ENCODE measurements at places on chromosomes 6 and 20. TPM values are rescaled to one million over a fixed set of nuclear protein-coding genes. Genes with fewer than 3 reads are reported as not detected.
A peak's percentile ranks its signal among the peaks of the same experiment; 100 is the strongest.

The BMP6 gene
- total RNA-seq = 0.07 TPM

The OXT gene
- total RNA-seq = not detected

The ARMC2 gene
- 1.7 TPM for total RNA-seq

The EPHA7 gene
- not detected for total RNA-seq

The PDYN gene
- not detected for total RNA-seq

The XKR7 gene
- total RNA-seq = not detected

The SLC17A9 gene
- total RNA-seq = not detected

The PACSIN1 gene
- total RNA-seq = 0.31 TPM

The LY6G6F gene
- not detected for total RNA-seq

The VTA1 gene
- 124 TPM for total RNA-seq

GRCh38 chr6:25341923-25342619 is 62.9 kb downstream of the CARMIL1 start:
- no peak for DNase-seq

- no peak for DNase-seq
Measured at GRCh38 chr20:63317601-63318291, 24.8 kb downstream of the COL20A1 start.

DNA sequence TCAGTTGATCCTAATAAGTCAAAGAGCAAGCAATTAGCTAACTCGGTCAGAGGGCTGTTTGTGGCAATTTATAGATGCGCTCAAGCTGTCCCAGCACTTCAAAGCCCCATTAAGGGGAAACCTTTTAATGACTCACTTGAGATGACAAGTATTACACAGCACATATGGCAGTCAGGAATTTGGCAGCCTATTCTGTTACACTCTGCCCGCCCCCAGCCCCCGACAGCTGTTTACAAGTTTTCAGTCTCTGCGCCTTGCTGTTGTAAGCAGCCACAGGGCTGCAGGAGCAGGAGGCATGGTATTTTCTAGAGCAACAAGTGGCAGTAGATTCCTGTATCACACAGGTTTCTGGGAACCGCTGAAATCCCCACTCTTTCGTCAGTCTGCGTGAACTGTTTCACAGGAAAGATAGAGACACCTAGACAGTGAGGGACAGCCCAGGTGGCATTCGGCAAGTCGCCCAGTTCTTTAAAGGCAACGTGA is 263.0 kb downstream of the FOXC1 start:
- peak; percentile 66 for DNase-seq

- no peak for DNase-seq
Measured at GRCh38 chr6:12185081-12185673, 105.0 kb upstream of the EDN1 start.

DNA sequence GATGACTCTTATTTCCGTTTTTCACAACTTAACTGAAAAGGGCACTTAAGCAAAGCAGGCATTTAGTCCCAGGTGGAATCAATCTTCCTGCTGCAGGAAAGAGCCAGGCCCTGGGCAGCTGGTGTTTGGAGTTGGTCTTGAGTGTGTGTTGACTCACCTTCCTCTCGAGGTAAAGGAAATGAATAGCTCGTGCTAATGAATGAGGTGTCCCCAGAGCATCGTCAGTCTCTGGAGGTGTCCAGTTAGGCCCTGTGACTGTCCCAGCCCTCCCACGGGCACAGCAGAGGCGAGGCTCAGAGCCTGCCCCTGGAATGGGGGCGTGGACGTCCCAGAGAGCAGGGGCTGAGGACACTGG is 277.7 kb downstream of the NRN1 start:
- DNase-seq = peak; percentile 81

- DNase-seq = no peak
Measured at GRCh38 chr6:151901009-151901411, 93.5 kb downstream of the ESR1 start.

DNA sequence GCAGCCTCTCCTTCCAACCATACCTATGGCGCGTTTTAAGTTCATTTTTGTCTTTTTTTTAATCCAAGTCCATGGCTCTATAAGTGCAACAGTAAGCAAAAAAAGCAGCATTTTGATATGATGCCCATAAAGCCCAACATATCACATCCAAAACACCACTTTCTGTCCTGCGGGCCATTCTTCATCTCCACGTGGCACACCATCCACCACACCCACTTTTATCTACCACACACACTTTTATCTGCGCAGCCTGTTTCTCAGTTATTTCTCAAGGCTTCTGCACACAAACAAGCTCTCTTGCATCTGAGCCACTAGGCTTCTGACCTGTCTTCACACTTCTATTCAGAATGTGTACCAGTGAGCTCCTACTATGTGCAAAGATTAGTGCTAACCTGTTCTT is 5.3 kb downstream of the GCLC start:
- no peak for DNase-seq

- no peak for DNase-seq
Measured at GRCh38 chr20:2799688-2800520, 523 bp downstream of the CPXM1 start.

DNA sequence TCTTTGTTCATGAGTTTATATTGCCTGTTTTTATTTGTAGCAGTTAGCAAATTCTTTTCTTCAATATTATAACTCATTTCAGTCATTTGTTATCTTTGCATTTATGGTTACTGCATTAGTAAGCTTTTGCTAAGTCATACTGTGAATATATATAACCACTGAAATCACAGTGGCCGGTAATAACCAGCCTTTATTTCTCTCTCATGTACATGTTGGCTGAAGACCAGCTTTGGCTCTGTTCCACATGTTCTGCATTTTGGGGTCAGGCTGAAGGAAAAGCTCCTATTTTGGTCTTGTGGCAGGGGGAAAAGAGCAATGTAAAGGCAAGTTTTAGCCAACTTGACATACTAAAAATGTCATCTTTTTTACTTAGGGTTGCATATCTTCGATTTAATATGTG is 276.3 kb downstream of the BCKDHB start:
- DNase-seq = no peak

GRCh38 chr6:24476631-24477030 is 12.7 kb downstream of the GPLD1 start:
- no peak for DNase-seq

DNA sequence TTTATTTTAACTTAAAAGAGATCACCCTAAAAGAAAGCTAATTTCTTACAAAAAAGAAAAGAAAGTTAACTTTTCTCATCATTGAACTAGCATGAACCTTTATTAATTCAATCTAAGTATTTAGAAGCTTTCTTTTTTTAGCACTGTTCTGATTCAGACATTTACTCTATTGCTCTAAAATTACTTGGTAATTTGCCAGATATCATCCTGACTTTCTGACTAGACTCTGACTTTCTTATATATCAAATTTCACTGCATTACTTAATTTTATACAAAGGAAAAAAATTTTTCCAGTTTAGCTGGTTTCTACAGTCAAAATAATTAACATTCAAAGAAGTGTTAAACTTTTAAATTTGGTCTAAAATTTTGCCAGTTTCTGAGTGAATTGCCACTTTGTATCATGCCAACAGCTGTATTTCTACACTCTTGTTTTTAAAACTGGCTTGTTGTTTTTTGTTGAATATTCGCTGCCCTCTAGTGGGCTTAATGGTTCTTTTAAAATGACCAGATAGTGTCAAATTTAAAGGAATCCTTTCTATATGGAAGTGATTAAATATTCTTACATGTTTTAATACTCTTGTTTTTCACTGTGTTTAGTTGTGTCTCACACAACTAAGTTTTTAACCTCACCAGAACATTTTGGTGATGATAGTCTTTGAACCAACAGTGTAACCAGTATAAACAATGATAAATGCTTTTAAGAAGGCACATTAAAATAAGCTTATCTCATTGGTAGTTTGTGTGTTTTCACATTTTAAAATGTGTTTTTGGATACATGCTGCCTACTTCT is 102.0 kb downstream of the POPDC3 start:
- peak; percentile 46 for DNase-seq

- peak; percentile 97 for DNase-seq
Measured at GRCh38 chr20:47317127-47317895, 39.2 kb downstream of the ZMYND8 start.

Measured in A172 (cell line).